ENCODE measurements at places on chromosomes 11 and 22. TPM values are rescaled to one million over a fixed set of nuclear protein-coding genes. Genes with fewer than 3 reads are reported as not detected.

DNA sequence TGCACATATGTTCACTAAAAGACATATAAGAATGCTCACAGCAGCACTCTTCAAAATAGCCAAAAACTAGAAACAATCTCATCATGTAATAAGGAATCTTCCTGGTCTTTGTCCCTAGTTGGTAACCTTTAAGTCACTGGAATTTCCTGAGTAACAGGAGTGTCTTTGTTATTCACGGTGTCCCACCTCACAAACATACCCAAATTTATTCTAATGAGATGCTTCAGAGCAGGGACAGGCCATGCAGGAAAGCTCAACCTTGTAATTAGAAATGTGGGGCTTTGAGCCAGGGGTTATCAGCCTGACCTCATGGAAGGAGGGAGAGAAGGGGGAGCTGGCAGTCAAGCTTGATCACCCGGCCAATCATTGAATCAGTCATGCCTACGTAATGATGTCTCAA is 40.3 kb upstream of the NFRKB start:
- no peaks in the 10 kb centered on the region for H3K27me3 ChIP-seq
- H3K4me1 ChIP-seq, result no peaks in the 10 kb centered on the region
- no peaks in the 10 kb centered on the region for H3K36me3 ChIP-seq
- no peak overlapping the region for H3K4me3 ChIP-seq
- H3K27ac ChIP-seq, result no peak overlapping the region

- no peak overlapping the region for H3K4me3 ChIP-seq
- H3K27ac ChIP-seq, result no peak overlapping the region
- no peak for DNase-seq
- no peaks in the 10 kb centered on the region for H3K27me3 ChIP-seq
- no peaks in the 10 kb centered on the region for H3K36me3 ChIP-seq
Observed at GRCh38 chr11:113256431-113257202, 57.8 kb upstream of the TTC12 start.

DNA sequence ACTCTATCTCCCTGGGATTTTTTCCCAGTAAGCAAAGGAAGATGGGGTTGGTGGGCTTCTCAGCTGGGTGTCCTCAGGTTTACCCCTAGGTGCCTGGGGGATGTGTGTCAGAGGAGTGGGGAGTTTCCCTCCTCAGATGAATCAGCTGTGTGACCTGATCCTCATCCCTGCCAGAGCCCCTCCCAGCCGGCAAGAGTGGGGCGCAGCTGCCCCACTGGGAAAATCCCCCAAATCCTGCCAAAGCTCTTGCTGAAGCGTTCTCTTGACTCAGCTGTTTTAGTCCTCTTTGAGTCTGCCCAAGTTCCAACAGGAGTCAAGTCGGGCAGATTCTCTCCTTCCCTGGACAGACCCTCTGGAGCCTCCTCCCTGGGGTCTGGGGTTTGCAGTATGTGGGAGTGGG is 6.0 kb downstream of the C11orf68 start:
- no peak for DNase-seq
- peaks cover 15% of the 10 kb centered on the region for H3K4me1 ChIP-seq
- H3K36me3 ChIP-seq, result no peaks in the 10 kb centered on the region
- no peaks in the 10 kb centered on the region for H3K27me3 ChIP-seq
- H3K27ac ChIP-seq, result no peak overlapping the region
- no peak overlapping the region for H3K4me3 ChIP-seq

- DNase-seq, result peak; percentile 36
- H3K36me3 ChIP-seq, result no peaks in the 10 kb centered on the region
- H3K27ac ChIP-seq, result peak overlapping the region; percentile 99
- H3K4me3 ChIP-seq, result no peak overlapping the region
- H3K27me3 ChIP-seq, result no peaks in the 10 kb centered on the region
- H3K4me1 ChIP-seq, result peaks cover 17% of the 10 kb centered on the region
Observed at GRCh38 chr11:11845071-11845470, 3.3 kb downstream of the USP47 start.

- no peaks in the 10 kb centered on the region for H3K4me1 ChIP-seq
- DNase-seq, result no peak
- H3K4me3 ChIP-seq, result no peak overlapping the region
- no peaks in the 10 kb centered on the region for H3K36me3 ChIP-seq
Observed at GRCh38 chr11:99316776-99317520, 296.2 kb downstream of the CNTN5 start.

GRCh38 chr22:27329131-27329850 is 472.3 kb downstream of the MN1 start:
- no peak overlapping the region for H3K4me3 ChIP-seq
- no peak overlapping the region for H3K27ac ChIP-seq
- no peaks in the 10 kb centered on the region for H3K36me3 ChIP-seq
- no peaks in the 10 kb centered on the region for H3K4me1 ChIP-seq
- DNase-seq, result no peak

DNA sequence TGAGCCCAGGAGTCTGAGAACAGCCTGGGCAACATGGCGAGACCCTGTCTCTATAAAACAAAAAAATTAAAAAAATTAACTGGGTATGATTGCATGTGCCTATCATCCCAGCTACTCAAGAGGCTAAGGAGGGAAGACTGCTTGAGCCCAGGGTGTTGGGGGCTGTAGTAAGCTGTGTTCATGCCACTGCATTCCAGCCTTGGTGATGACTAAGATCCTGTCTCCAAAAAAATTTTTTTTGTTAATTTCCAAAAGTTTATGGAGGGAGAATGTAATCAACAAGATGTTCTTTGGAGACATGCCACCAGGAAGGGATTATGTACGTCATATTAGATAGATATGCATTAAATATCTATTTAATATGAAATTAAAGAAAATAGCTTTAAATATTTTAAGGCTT is 267.5 kb downstream of the SBF2 start:
- H3K27me3 ChIP-seq, result no peaks in the 10 kb centered on the region
- H3K27ac ChIP-seq, result no peak overlapping the region
- no peak for DNase-seq
- no peak overlapping the region for H3K4me3 ChIP-seq
- H3K4me1 ChIP-seq, result no peaks in the 10 kb centered on the region

- no peaks in the 10 kb centered on the region for H3K36me3 ChIP-seq
- no peak for DNase-seq
- H3K4me3 ChIP-seq, result no peak overlapping the region
- H3K27ac ChIP-seq, result no peak overlapping the region
- no peaks in the 10 kb centered on the region for H3K4me1 ChIP-seq
Observed at GRCh38 chr11:3342709-3343108, 36.2 kb downstream of the ZNF195 start.

- DNase-seq, result no peak
- H3K27ac ChIP-seq, result no peak overlapping the region
- no peaks in the 10 kb centered on the region for H3K27me3 ChIP-seq
- H3K4me3 ChIP-seq, result no peak overlapping the region
- H3K4me1 ChIP-seq, result peaks cover 11% of the 10 kb centered on the region
Observed at GRCh38 chr11:64003807-64004589, 17.8 kb downstream of the OTUB1 start.

- no peak overlapping the region for H3K4me3 ChIP-seq
- DNase-seq, result no peak
- H3K36me3 ChIP-seq, result no peaks in the 10 kb centered on the region
- H3K4me1 ChIP-seq, result peaks cover 14% of the 10 kb centered on the region
- peak overlapping the region; percentile 12 for H3K27ac ChIP-seq
Observed at GRCh38 chr22:42608823-42609361, 5.8 kb downstream of the POLDIP3 start.

- H3K4me3 ChIP-seq, result no peak overlapping the region
- H3K36me3 ChIP-seq, result no peaks in the 10 kb centered on the region
- no peak overlapping the region for H3K27ac ChIP-seq
Observed at GRCh38 chr11:118010738-118011461, 24.7 kb downstream of the IL10RA start.

DNA sequence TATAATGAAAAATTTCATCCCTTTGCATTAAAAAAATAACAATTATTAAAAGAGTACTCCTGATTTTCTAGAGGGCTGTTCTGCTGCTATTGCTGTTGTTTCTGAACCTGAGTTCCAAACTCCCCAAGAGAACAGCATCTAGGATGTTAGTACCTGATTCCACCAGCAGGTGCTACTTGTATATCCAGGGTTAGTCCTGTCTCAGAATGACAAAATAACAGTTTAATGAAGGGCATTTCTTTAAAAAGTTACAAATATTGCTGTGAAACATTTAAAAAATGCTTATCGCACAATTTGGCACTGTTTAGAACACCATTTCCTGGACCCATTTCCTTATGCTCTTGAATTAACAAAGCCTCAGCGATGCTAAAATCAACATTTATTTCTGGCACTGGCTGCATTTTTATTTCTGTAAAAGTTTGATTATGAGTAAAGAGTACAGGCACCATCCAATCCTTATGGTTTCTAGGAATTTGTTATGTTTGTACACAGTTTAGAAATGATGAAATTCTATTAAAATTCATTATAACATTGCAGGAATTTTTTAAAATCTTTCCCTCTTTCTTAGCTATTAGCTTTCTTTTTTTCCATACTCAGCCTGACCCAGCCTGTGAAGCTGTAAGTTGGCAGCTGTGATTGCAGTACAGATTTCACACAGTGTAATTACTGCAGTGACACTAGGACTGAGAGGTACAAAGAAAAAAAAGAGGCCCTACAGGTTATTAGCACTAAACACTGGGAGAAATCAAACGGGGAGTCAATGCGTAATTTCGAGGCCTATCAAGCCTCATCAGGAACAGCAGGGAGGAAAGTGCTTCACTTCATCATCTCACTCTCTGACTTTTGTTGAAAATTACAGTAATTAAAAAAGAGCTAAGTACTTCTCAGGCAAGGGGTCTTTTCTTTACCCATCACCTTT is 208.8 kb downstream of the DCDC1 start:
- H3K36me3 ChIP-seq, result no peaks in the 10 kb centered on the region
- H3K4me3 ChIP-seq, result no peak overlapping the region
- H3K27ac ChIP-seq, result no peak overlapping the region
- no peaks in the 10 kb centered on the region for H3K27me3 ChIP-seq
- DNase-seq, result no peak

- no peak overlapping the region for H3K27ac ChIP-seq
- H3K36me3 ChIP-seq, result no peaks in the 10 kb centered on the region
- H3K4me1 ChIP-seq, result no peaks in the 10 kb centered on the region
- no peak overlapping the region for H3K4me3 ChIP-seq
- no peaks in the 10 kb centered on the region for H3K27me3 ChIP-seq
Observed at GRCh38 chr22:30150212-30150611, 69.9 kb downstream of the HORMAD2 start.

DNA sequence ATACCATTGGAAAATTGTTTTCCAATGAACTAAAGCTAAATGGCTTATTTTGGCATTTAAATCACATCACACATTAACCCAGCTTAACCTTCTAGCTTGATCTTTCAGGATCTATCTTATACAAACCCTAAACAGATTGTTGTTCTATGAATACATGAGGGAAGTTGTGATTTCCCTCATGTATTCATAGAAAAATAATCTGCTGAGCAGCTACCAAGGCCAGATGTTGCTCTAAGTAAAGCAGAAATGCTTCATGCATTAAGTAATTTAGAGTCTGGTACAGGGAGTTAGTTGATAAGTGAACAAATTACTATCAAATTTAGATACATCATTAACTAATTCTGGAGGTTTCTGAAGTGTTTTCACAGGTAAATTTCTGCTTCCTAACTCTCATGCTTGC is 204.6 kb upstream of the ANO3 start:
- no peak for DNase-seq
- no peak overlapping the region for H3K4me3 ChIP-seq
- no peaks in the 10 kb centered on the region for H3K4me1 ChIP-seq
- no peaks in the 10 kb centered on the region for H3K27me3 ChIP-seq
- H3K36me3 ChIP-seq, result no peaks in the 10 kb centered on the region

GRCh38 chr11:73227571-73228211 is 9.6 kb downstream of the P2RY2 start:
- H3K27me3 ChIP-seq, result no peaks in the 10 kb centered on the region
- H3K4me1 ChIP-seq, result no peaks in the 10 kb centered on the region
- no peak overlapping the region for H3K27ac ChIP-seq
- H3K36me3 ChIP-seq, result no peaks in the 10 kb centered on the region
- H3K4me3 ChIP-seq, result no peak overlapping the region

DNA sequence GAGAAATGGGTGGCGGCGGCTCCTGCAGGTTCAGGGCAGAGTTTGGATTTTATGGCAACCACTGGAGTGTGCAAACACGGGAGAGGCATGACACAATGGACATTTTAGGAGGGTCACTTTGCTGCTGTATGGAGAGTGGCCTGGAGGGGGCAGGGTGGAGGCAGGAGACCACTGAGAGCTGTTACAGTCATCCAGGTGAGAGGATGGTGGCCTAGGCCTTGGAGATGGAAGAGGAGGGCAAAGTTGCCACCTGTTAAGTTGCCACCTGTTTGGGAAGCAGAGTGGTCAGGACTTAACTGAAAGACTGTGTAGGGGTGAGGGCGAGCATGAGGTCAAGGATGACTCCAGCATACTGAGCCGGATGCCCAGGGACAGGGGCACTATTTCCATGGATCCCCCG is 2.3 kb upstream of the RAD9A start:
- H3K27ac ChIP-seq, result no peak overlapping the region
- H3K4me3 ChIP-seq, result no peak overlapping the region
- no peaks in the 10 kb centered on the region for H3K27me3 ChIP-seq
- no peaks in the 10 kb centered on the region for H3K36me3 ChIP-seq

GRCh38 chr11:72735495-72736027 is 16.6 kb downstream of the ARAP1 start:
- H3K36me3 ChIP-seq, result no peaks in the 10 kb centered on the region
- no peak overlapping the region for H3K4me3 ChIP-seq
- H3K27me3 ChIP-seq, result no peaks in the 10 kb centered on the region
- DNase-seq, result no peak
- H3K27ac ChIP-seq, result no peak overlapping the region

DNA sequence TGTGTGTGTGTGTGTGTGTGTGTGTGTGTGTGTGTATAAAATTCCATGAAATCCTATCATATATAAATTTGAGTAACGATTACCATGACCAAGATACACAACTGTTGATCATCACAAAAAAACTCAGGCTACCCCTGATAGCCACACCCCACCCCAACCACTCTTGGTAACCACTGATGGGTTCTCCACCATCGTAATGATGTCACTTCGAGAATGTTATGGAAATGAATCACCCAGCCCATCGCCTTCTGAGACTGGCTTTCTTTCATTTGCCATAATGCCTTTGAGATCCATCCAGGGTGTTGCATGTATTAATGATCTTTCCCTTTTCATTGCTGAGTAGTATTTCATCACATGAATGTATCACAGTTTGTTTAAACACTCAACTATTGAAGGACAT is 496.0 kb downstream of the MIAT start:
- DNase-seq, result no peak
- no peaks in the 10 kb centered on the region for H3K4me1 ChIP-seq
- H3K27ac ChIP-seq, result no peak overlapping the region

- no peaks in the 10 kb centered on the region for H3K36me3 ChIP-seq
- H3K4me3 ChIP-seq, result no peak overlapping the region
- no peak for DNase-seq
- no peaks in the 10 kb centered on the region for H3K27me3 ChIP-seq
- H3K4me1 ChIP-seq, result no peaks in the 10 kb centered on the region
Observed at GRCh38 chr11:101428918-101429317, 154.9 kb downstream of the TRPC6 start.

The CYTH4 gene
- 5.5 TPM for total RNA-seq

The CALCB gene
- 2.4 TPM for total RNA-seq

The ANKK1 gene
- 0.97 TPM for total RNA-seq

The KCNE3 gene
- 10.7 TPM for total RNA-seq

The SHISAL1 gene
- total RNA-seq, result 7.8 TPM

The MMP12 gene
- not detected for total RNA-seq

The TNKS1BP1 gene
- 140 TPM for total RNA-seq

Measured in prostate gland (tissue), 2 donors.